ENCODE measurements at places on chromosomes 7 and 10.
A peak's percentile ranks its signal among the peaks of the same experiment; 100 is the strongest.

DNA sequence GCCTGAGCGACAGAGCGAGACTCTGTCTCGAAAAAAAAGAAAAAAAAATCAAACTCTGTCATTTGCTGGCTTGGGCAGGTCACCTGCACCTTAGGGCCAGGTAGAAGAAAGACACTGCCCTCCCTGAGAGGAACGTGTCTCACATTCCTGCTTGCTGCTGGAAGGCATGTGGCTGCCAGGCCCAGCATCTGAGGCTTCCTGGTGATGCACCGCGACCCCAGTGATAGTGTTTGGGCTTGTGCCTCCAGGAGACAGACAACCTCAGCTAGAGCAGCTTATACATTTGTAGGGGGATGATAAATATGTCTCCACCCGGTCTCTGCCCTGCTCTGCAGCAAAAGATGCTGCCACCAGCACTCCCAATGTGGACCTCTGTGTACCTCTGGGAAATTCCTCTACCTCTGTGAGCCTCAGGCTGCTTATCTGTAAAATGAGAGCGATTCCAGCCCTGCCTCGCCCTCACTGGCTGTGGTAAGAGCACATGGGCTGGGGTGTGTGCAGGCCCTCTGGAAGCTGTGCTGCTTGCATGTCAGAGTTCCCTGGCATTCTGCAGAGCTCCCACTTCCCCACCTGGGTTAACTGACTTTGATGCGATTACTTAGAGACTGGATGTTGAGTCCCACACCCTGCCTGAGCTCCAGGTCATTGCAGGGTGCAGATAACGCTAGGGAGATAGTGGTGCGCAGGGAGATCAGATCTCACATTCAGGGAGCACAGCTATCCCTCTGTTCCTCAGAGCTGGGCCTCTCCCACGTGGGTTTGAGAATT lies 19.9 kb downstream of the SLC29A3 start:
- DNase-seq: no peak

DNA sequence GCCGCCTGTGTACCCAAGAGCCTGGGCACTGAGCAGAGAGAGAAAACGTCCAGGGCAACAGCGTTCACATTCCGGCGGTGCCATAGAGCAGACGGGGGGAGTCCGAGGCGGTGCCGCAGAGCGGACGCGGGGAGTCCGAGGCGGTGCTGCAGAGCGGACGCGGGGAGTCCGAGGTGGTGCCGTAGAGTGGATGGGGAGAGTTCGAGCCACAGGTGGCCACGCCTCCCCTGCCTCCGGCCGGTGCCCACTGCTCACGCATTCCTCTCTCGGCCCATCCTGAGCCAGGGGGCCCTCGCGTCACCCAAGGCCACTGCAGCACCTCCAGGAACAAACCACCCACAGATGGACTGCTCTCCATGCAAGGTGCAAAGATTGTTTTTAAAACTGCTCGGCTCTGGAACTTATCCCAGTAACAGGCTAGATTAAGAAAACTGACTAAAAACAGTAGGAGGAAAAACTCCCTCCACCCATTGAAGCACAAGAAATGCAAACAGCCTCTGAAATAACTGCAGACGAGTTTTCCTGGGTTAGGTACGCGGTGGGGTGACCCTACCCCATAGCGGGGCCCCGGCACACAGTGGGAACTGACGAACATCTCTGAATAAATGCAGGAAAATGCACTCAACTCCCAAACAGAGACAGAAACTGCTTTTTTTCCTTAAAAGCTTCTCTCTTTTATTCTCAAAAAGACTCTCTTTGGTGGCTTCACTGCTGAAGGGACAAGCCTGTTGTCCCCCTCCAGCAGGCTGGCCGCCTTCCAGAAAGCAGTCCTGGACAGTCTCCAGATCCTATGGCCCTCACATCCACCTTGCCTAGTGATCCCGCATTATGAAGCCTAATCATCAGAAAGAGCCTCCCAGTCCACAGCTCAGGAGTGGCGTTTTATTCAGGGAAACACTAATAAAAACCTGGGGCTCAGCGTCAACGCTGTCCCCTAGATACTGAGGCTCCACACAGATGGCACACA lies 55.9 kb downstream of the DIP2C start:
- no peak for DNase-seq

DNA sequence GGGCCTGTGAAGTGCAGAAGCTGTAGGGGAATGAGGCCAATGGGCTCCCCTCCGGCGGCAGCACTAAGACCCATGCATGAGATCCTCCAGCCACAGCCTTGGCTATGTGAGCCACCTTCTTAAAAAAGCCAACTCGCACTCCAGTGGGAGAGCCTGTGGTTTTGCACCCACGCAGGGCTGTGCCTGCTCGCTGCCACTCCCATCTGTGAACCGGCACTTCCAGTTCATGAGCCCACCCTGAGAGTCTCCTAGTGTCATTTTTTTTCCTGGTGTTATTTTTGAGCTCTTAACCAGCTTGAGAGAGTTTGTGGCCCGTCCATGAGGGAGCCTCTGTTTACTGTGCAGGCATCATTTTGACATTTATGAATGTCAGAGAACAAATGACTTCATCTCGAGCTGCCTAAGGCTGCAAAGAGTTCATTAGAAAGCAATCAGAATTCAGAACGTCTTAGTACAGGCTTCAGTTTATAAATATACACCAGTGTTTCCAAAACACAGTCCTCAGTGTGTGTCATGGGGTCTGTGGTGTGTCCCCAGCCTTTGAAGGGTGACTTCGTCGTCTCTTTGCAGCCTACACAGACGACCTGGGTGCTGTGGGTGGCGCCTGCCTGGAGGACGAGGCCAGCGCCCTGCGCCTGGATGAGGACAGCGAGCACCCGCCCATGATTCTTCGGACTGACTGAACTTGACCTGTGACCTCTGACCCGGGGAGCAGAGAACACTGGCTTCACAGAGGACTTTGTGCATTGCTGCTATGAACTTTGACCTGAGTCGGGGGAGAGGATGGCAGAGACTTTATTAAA lies 40.4 kb downstream of the WIPI2 start:
- no peak for DNase-seq

GRCh38 chr7:151226875-151227782 lies at the start of gene ABCF2:
Gene ABCF2, minus strand, starts transcription at chr7:151227205. Its CDS starts 747 bp downstream, at chr7:151226458.
- DNase-seq: peak; percentile 97

GRCh38 chr10:72186258-72186981 lies 29.4 kb upstream of the ANAPC16 start:
- peak; percentile 26 for DNase-seq

- no peak for DNase-seq
Observed at GRCh38 chr7:36349626-36350025, 40.0 kb upstream of the ANLN start.

GRCh38 chr10:37222046-37222445 lies 96.6 kb downstream of the ANKRD30A start:
- DNase-seq: no peak

DNA sequence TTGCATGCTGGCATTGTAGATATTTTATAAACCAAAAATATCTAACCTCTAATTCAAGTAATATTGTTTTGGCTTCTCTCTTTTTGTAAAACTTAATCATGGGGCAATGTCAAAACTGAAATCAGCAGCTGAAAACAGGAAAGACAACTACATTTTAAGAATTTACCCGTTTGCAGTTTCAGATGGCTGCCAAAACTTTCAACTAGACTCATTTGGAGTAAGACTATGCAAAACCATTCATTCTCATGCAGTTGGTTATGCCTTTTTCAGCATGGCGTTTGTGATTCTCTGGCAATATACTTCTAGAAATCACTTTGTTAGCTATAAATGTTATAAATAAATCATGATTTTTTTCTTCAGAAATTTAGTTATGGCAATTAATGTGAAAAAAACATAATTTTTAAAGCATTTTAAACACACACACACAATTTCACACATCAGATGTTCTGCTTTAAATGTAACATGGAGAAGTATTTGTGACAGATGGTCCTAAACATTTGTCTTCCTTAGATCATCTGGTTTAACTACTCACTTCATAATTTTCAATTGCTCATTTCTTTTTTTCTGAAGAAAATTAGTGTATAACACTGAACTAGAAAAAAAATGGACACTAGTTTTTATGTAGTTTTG lies 116.4 kb downstream of the ITGB8 start:
- no peak for DNase-seq

DNA sequence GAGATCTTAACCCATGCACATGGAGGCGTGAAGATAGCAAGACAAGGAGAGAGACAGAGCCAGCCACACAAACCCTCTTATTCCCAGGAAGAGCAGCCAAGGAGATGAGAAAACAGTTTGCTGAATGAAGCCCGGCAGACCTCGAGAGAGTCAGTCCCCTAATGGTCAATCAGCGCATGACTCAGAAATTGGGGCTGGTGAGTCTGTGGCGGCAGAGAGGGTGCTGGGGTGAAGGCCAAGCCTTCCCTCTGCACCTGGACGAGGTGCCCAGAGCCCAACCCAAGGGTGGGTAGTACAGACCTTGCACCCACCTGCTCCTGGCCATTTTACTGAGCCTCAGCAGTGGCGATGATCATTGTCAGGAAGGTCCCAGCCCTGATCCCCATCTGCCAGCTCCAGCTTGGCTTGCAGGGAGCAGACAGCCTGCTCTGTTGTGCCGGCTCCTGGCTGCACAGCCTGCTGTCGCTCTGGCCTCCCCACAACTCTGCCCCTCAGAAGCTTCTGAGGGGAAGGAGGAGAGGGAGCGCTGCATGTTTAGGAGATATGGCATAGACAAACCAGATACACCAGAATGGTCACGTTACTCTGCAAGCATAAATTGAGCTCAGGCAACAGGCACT lies 256.6 kb downstream of the RPS24 start:
- no peak for DNase-seq

DNA sequence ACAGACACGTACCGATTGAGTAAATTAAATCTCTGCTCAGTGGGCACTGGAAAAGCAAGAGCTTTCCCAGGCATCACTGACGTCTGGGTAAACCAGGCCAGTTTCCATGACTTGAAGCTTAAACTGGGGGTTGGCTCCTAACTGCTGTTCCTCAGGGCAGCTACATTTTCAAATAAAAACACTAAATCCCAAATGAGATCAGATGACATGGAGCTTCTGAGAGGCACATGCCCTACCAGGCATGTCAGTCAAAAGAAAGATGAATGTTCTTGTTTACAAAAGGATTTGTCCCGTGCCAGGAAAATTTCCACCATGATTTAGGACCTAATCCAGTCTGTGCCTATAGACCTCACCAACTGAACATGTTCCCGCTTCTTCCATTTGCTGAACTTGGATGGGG lies 220.2 kb downstream of the KCNMA1 start:
- no peak for DNase-seq

DNA sequence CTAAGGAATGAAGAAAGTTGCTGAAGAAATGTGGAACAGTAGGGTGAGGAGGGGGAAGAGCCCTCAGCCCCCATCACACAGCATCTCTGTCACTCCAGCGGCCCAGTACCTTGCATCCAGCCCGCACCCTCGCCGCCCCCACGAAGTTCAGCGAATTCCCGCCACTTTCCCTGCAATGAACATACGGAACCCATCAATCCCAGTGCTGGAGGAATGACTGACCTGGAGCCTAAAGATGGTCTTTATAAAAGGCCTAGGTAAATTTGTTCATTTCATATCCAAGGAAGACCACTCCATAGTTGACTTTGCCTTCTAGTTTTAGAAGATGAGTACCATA lies 779 bp upstream of the KIF5B start:
- no peak for DNase-seq

DNA sequence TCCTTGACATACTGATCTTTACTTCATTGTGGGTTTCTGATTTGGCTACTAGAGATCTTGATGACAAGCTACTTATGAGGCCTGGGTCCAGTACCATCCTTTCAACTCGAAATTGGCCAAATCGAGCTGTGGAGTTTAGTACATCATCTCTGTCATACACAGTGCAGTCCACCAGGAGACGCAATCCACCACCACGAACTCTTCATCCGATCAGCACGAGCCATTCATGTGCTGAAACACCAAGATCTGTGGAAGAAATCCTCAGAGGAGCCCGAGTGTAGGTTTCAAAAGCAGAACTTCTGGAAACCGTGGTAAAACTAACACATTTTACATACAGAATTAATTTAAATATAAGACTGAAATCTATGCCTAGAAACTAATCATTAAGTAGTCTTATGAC lies 14.2 kb downstream of the DNAJC9 start:
- DNase-seq: no peak

- DNase-seq: no peak
Observed at GRCh38 chr7:157076466-157076865, 62.3 kb upstream of the UBE3C start.

DNA sequence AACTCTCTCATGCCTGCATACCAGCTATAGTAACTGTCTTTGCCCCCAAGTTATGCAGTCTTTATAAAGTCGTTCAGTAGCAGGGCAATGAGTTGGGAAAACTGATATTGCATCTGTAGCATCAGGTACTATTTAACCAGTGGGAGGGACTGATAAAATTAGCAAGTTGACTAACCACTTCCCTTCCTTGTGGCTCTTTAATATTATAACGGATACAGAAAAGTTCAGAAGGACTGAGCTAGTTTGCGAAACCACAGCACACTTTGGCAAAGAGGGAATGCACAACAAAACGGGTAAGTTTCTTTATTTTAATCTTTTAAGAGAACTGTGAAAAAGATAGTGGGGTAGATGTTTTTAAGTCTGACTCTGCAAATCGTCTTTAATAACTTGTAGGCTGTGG lies 205.3 kb upstream of the HDAC9 start:
- DNase-seq: no peak

GRCh38 chr7:2403718-2404648 lies 572 bp downstream of the CHST12 start:
- DNase-seq: no peak

GRCh38 chr10:54478601-54479000 lies 322.4 kb downstream of the PCDH15 start:
- no peak for DNase-seq

DNA sequence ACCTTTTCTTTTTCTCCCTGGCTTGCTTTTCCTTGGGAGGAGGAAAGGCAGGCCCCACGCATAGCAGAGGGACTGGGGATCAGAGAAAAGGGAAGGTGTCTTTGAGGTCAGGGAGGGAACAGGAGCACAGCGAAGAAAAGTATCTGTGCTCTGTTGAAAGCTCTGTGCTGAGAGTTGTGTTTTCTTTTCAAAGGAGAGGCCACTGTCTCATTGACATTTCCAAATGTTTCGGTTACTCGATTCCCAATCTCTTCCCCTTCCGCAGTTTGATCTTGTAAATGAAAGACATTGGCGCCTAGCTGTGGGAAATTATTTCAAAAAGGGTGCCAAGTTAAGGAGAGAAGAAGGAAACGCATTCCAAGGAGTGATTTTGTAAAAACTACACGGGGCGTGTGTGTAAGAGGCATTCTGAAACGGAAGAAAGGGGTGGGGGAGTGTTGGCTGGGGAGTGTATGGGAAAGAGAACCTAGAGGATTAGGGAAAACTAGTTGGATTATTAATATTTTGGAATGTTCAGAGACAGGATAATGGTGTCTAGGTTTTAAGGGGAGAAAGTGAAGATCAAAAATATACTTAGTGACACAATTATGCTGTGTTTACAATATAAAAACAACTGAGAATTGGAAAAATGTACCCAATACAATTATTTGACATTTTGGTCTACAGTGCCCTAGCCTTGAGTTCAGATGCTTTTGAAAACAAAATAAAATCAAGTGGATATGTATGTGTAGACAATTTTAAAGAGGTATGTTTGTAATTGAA lies 708 bp downstream of the KLHDC10 start:
- DNase-seq: no peak

- DNase-seq: no peak
Observed at GRCh38 chr7:40923626-40924025, 779.3 kb downstream of the INHBA start.
